ENCODE measurements at places on chromosomes 2 and 18.
A peak's percentile ranks its signal among the peaks of the same experiment; 100 is the strongest.

GRCh38 chr2:240219208-240219890, 78.9 kb upstream of the OTOS start:
- no peak for DNase-seq

DNA sequence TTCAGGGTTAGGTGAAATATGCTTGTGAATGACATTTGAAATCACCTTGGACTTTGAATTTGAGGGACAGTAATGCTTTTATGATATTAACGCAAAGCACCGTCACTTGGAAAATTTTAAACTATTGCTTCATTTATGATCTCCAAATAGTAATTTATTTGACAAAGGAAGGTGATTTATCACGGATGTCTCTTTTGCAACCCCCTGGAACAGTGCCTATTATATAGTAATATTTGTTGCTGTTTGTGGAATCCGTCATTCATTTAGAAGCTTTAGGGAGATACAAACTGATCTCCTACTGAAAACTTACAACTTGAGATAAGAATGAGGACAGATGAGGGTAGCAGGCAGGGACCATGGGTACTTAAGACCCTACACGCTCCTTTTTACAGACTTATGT, 10.7 kb upstream of the ZEB2 start:
- no peak for DNase-seq

DNA sequence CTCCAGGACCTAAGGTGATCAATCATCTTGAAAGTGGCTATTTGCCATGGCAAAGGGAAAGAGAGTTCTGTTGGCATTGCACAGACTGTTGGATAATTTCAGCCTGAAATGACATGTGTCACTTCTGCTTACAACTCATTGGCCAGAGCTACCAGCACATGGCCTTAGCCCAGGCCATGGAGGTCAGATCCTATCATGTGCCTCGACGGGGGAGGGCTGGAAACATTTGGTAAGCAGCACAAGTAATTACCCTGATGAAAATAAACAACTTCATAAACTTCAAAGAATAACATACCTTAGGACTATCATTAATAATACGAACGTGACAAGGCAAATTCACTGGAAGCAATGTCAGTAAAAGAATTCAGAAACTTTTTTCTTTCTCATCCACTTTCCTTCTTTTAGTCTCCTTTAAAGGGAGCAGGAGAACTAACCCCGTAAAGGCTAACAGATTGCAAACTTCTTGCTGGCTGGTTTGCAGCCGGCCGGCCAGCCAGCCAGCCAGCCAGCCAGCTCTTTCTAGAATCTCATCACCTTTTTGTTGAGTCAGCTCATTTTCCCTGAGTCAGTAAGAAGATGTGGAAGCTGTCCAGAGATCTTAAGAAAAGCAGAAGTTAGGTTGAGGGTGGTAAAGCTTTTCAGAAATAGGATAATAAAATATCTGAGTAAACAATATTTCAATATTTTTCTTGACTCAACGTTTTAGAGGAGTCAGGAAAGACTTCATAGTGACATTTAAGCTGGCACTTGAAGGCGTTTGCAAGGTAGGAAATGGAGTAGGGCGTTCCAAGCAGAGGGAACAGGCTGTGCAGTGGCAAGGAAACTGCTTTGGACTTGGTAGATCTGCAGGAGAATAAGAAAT, 31.9 kb downstream of the CNRIP1 start:
- peak; percentile 53 for DNase-seq

GRCh38 chr2:9761577-9761976, 81.7 kb upstream of the TAF1B start:
- DNase-seq = no peak

DNA sequence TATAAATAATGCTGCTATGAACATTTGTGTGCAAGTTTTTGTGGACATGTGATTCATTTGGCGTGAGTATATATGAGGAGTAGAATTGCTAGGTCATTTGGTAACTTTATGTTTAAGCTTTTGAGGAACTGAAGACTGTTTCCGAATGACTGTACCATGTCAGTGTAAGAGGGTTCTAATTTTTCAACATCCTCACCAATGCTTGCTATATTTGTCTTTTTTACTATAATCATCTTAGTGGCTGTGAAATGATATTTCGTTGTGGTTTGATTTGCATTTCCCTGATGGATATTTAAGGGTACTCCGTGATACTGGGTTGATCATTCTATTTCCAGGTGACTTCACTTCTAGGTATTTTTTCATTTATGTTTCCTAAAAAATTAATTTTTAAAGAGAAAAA, 241.1 kb downstream of the BCL2 start:
- DNase-seq = no peak
